Stimulated activated CD4-positive, alpha-beta T cell treated with anti-CD3 and anti-CD28 coated beads, Interleukin-4, amount 100 ng/mL, for 48 hours (primary cell): ENCODE measurements at places on chromosomes 6 and 20.

- DNase-seq: no peak
Measured at GRCh38 chr20:63045991-63046390, 39.2 kb upstream of the BHLHE23 start.

DNA sequence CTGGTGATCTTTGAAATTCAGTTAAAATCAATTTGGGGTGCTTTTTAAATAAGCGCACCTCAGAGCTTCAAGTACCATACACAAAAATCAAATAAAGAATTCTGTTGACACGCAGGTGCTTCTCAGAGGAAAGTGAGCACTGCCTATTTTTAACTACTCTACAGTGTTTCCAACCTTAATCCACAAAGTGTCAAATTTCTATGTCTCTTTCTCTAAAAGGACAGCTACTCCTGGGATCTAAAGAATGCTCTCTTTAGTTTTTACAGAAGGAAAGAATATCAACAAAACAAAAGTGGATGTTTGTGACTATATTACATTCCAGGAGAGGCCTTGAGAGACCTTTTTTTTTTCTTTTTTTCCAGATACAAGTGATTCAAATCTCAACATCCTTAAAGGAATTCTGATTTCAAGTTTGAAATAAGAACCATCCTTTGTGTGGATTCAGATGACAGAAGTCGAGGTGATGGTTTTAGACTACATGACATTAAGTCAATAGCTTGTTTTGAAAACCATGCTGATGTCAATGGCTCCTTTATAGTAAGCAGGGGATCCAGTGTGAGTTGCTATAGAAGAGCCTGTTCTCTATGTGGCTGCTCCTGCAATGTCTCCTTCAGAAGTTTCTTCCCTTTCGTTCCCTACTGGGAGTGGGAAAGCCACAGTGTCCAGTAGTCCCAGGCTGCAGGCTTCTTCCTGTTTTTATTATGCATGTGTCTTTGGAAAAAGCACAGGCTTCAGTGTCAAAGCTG, 67.2 kb upstream of the DEFB112 start:
- no peak for DNase-seq

- DNase-seq: no peak
Measured at GRCh38 chr6:122153557-122153956, 245.9 kb upstream of the HSF2 start.

GRCh38 chr6:71476371-71476770, 187.8 kb downstream of the OGFRL1 start:
- DNase-seq: no peak

DNA sequence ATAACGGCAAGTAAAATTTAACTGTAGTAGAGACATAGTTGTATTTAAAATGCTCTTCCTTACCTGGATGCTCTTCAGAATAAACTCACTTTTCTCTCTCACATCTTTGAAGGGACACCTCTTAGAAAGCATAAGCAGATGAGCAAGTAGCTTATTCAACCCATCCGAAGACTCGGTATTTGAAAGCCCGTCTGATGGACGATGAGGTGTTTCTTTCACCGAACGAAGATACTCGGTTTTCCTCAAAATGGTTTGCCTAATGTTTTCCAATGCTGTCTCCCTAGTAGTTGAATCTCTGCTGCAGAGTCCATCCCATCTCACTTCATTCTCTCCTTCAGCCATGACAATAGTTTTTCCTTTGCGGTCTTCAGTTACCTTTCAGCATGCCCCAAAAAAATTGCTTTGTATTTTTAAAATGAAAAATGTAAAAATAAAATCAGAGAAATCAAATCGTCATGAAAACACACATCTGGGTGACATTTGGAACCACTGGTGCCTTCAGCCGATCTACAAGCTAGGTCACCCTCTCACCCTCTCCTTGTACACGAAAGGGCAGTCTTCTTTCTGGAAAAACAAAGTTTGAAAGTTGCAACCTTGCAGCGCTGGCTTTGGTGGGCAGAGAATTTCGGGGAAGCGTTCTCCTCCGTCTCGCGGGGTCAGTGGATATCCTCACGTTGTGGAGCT, 772 bp downstream of the SESN1 start:
- no peak for DNase-seq

- DNase-seq: no peak
Measured at GRCh38 chr6:44645276-44645675, 257.8 kb downstream of the CDC5L start.

DNA sequence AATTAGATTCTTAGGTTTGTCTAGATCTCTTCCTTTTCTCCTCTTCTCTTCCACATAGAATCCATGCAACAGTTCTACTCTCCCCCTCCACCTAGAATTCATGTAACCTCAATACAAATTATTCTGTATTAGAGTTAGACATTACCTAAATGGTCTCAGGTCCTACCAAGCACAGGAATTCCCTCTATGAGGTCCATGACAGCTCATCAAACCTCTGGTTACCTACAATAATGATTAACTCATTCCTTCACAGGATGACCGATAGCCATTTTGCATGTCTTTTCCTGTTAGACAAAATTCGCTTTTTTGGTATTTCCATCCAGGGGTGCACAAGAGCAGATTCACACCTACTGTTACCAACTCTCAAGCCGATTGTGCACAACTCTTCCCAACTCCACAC, 27.4 kb upstream of the BMP2 start:
- no peak for DNase-seq
